ENCODE measurements at places on chromosomes 4 and X. TPM values are rescaled to one million over a fixed set of nuclear protein-coding genes. Genes with fewer than 3 reads are reported as not detected.

The ACSL4 gene
- total RNA-seq, result 63.1 TPM

The STAP1 gene
- 3.0 TPM for total RNA-seq

The STATH gene
- total RNA-seq, result not detected

The ETDA gene
- not detected for total RNA-seq

GRCh38 chr4:140448162-140448561 lies 20.7 kb upstream of the CLGN start:
- no peaks in the 10 kb centered on the region for H3K36me3 ChIP-seq
- H3K4me3 ChIP-seq, result no peak overlapping the region
- no peak overlapping the region for H3K27ac ChIP-seq
- no peak for DNase-seq
- peaks cover 20% of the 10 kb centered on the region for H3K27me3 ChIP-seq
- no peaks in the 10 kb centered on the region for H3K4me1 ChIP-seq

- no peak overlapping the region for H3K4me3 ChIP-seq
- no peak overlapping the region for H3K27ac ChIP-seq
- H3K27me3 ChIP-seq, result no peaks in the 10 kb centered on the region
- no peaks in the 10 kb centered on the region for H3K36me3 ChIP-seq
- DNase-seq, result no peak
Observed at GRCh38 chr4:100008048-100008447, 58.0 kb upstream of the H2AZ1 start.

DNA sequence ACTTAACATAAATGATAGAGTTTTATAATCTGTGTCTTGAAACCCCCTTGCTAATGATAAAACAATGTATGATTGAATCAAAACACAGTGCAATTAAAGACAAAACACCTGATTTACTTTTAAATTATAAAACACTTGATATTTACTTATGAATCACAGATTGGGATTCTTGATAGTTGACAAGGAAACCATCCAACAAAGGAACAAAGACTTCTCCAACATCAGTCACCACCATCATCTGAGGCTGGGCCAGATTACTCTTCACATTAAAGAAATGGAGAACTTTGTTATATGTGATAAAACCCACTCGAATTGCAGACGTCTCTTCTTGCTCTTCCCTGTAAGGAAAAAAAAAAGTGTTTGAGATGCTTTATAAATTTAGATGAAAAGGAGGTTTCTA lies 67.4 kb downstream of the METTL14 start:
- no peaks in the 10 kb centered on the region for H3K27me3 ChIP-seq
- H3K36me3 ChIP-seq, result peaks cover 10% of the 10 kb centered on the region
- H3K4me3 ChIP-seq, result no peak overlapping the region
- no peak overlapping the region for H3K27ac ChIP-seq
- no peaks in the 10 kb centered on the region for H3K4me1 ChIP-seq

GRCh38 chrX:154125391-154126040 lies 18.5 kb upstream of the OPN1LW start:
- no peak overlapping the region for H3K4me3 ChIP-seq
- peak; percentile 8 for DNase-seq
- H3K4me1 ChIP-seq, result peaks cover 15% of the 10 kb centered on the region
- no peak overlapping the region for H3K27ac ChIP-seq
- H3K27me3 ChIP-seq, result no peaks in the 10 kb centered on the region
- H3K36me3 ChIP-seq, result no peaks in the 10 kb centered on the region

DNA sequence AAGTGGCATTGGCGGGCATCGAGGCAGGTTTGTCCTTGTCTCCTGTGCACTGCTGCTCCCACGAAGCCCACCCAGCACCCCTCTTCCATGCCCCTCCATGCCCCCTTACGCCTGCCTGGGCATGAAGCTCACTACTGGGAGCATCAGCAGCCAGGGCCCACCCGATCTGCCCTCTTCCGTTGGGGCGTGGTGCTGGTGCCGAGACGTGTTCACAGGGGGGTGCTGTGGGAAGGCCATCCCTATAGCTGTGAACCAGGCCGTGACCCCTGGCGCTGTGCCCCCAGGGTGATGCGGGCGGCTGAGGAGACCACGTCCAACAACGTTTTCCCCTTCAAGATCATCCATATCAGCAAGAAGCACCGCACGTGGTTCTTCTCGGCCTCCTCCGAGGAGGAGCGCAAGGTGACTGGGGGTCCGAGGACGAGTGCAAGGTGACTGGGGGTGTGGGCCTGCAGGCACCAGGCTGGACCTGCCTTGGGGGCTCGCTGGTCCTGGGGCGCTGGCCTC lies 19.3 kb upstream of the ADD1 start:
- H3K27me3 ChIP-seq, result no peaks in the 10 kb centered on the region
- DNase-seq, result no peak
- H3K4me3 ChIP-seq, result no peak overlapping the region
- H3K36me3 ChIP-seq, result peaks cover 43% of the 10 kb centered on the region
- H3K27ac ChIP-seq, result no peak overlapping the region

- no peaks in the 10 kb centered on the region for H3K36me3 ChIP-seq
- H3K4me3 ChIP-seq, result no peak overlapping the region
- H3K27me3 ChIP-seq, result peaks cover 2% of the 10 kb centered on the region
- H3K27ac ChIP-seq, result no peak overlapping the region
Observed at GRCh38 chr4:41129128-41129754, 85.1 kb downstream of the APBB2 start.

Measured in activated CD8-positive, alpha-beta T cell treated with anti-CD3 and anti-CD28 coated beads for 36 hours (primary cell).